ENCODE measurements at places on chromosomes 6 and 20.

DNA sequence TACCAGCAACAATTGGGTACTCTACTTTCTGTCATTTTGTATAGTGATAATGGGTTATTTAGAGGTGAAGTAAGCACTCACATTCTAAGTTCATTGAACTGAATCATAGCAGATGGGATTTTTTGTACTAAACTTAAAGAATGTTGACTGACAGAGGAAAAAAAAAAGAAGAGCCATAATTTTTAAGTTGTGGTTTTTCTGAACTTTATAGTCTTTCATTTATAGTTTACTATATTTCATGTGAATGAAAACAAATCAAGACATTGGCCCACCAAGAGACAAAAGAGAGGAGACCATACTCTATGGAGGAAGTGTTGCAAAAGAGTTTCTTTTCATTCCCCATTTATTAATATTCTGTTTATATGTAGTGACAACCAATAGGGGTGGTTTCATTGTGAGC is 685.7 kb downstream of the BCKDHB start:
- no peak for DNase-seq

GRCh38 chr20:57159193-57159851 is 107.1 kb downstream of the BMP7 start:
- no peak for DNase-seq

DNA sequence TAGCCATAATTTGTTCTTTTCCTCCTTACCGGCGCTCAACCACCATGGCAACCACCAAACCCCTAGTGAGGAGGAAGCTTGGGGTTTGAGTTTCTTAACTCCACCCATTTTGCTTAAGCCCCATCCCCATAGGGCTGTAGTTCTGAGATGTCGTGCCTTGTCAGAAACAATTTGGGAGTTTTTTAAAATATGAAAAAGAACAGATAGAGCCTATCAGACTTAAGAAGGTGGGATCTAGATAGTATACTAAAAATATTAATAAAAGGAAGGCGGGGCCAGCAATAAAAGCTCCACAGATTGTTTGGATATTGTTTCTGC is 5.6 kb downstream of the BRD2 start:
- no peak for DNase-seq

DNA sequence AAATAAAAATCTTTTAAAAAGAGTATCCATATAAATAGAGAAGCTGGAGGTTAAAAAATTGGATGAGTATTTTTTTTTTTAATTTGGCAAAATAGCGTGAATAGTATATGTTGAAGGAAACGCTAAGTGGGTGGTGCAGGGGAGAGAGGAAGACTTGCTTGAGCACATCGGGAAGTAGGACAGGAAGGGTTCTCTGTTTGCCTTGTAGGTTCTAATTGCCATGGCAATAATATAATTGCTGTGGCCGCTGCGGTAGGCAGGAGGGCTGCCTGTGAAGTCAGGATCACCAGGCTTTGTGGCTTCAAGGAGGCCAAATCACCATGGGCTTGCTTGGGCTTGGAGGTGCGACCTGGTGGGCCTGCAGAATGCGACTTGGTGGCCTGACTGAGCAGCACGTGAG is 35.1 kb downstream of the IGF2R start:
- DNase-seq = no peak

GRCh38 chr6:103769431-103769830 is 1090.3 kb downstream of the HACE1 start:
- no peak for DNase-seq

GRCh38 chr20:43492101-43492500 is 15.4 kb upstream of the L3MBTL1 start:
- DNase-seq = no peak

- DNase-seq = no peak
These were observed 710 bp downstream of the TINAG start for GRCh38 chr6:54308986-54309315.

DNA sequence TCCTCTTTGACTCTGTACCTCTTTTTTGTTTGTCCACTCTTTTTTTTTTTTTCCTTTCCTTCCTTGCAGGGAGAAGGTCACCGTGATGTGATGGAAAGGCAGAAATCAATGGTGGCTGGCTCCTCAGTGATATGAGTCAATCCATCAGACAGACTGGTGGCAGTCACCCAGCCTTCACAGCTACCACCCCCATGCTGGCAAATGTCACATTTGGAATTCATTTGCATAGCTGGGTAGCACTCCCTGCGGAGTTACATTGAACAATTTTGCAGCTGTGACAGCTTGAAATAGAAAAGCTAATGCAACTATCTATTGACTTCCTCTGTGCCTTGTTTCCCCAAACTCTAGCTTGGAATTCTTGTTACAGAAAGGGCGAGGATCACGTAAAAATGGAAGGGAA is 668.4 kb downstream of the C6orf118 start:
- DNase-seq = no peak

- DNase-seq = no peak
These were observed 17.3 kb upstream of the ID1 start for GRCh38 chr20:31587545-31588389.

GRCh38 chr6:38192487-38192886 is 373.0 kb downstream of the ZFAND3 start:
- DNase-seq = no peak

- peak; percentile 71 for DNase-seq
These were observed 447 bp downstream of the MCM3 start for GRCh38 chr6:52284131-52284459.

Measured in neural crest cell (in vitro differentiated cells).